ENCODE measurements at places on chromosomes 2 and 18. TPM values are rescaled to one million over a fixed set of nuclear protein-coding genes. Genes with fewer than 3 reads are reported as not detected.

GRCh38 chr2:223647258-223647952, 45.2 kb upstream of the SCG2 start:
- DNase-seq = no peak

DNA sequence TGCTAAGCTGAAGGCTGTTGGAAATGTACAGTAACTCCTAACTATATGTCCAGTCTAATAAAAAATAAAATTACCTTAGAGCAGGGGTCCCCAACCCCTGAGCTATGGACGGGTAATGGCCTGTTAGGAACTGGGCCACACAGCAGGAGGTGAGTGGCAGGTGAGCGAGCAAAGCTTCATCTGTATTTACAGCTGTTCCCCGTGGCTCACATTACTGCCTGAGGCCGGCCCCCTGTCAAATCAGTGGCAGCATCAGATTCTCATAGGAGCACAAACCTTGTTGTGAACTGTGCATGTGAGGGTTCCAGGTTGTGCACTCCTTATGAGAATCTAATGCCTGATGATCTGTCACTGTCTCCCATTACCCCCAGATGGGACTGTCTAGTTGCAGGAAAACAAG, 73.1 kb upstream of the CXCR4 start:
- DNase-seq = no peak

The TMEM247 gene
- not detected for polyA plus RNA-seq

The GIGYF2 gene
- polyA plus RNA-seq = 66.7 TPM

DNA sequence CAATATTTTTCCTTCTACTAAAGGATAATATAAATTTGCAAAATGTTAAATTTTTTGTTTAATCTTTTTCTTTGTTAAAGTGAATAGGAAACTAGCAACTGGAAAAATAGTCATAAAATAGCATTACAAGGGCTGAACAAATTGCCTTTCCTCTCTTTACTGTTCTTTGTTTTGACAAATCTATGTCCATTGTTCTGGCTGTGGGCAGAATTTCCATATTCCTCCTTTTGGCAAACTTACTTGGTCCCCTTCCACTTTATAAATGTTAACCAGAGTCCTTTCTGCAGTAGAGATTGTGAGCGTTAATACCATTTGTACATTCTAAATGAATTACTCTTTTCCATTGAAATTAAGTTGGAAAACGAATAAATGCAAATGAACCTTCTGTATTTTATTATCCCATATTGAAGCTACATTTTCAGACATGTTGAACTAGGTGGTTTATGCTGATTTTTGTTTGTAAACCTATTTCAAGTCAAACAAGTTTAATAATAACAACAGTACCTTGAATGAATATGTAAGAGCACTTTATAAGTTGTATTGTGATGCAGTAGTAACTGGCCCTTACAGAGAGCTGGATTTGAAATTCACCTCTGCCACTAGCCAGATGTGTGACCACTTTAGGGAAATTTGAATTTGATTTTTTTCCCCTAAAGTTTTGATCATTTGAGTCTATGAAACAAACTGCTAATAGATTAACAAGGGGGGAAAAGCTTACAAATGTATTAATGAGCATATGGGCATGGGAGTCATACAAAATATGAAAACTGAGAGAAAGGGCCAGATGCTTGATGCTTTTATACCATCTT, 3.3 kb downstream of the RNF125 start:
- DNase-seq = no peak

The LYPD6 gene
- polyA plus RNA-seq = 18.1 TPM

GRCh38 chr2:33810046-33810835, 211.1 kb upstream of the FAM98A start:
- DNase-seq = no peak

DNA sequence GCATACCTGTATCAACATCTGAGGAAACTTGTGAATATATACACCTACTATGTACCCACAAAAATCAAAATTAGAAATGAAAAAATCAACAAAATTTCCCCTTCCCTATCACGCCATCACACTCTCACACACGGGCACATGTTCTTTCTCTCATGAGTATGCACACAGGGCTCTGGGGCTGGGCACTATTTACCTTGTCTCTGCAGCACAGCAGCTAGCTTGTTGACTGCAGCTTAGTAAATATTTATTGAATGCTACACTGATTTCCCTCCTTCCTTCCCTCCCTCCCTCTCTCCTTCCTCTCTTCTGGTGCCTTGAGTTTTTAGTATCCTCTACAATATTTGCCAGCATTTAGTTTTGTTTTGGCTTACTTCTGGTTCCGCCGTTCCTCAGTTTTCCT, 182.7 kb upstream of the LHCGR start:
- DNase-seq = no peak

DNA sequence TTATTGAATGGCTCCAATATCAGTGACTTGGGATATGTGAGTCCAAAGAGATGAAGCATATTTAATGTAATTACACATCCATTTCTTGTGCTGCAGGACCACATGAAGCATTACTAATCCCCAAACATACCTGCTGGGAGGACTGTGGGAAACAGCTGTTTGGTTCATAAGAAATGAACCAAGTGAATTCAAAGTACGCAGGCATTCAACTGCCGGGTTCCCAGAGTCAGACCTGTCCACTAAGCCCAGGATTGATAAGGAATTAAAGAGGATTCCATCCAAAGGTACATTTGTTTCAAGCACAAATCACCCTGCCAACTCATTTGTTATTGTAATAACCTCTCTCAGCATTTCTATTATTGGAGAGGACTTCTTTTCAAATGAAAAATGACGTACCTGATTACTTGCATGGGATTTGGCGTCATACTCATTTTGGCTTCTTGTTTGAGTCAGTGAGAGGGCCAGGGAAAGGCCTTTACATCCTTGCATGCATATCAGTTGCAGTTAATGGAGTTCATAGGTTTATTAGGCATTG, 230.7 kb downstream of the TXNL1 start:
- DNase-seq = no peak

DNA sequence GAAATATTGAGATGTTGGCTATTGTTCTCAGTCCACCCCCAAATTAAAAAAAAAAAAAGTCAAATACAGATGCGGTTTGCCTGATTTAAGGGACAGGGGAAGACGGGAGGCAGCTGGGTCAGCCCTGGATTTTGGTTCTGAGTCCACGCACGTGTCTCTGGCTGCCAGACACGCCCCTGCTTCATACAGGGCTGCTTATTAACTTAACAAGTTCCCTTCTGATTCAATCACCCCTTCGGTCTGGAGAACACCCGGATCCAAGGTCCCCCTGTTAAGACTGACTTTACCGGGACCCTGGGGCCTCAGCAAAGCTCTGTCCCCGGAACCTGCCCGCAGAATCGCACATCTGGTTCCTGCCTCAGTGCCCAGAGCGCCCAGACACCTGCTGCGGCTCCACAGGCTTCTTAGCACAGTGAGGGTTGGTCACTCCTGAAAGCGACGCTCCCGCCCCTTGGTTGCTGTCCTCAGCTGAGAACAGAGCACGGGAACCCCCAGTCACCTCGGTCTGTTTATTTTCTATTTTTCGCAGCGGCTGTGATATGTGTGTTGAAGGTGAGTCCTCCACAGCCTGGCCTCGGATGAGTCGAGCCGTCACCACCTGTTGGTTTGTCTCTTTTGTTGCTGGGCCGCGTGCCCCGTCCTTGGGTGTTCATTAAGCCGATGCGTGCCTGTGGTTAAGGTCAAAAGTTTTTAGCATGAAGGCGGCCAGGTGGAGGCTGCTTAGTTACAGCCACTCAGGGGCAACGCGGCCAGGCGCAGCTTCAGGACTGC, 57.2 kb downstream of the RTP5 start:
- no peak for DNase-seq

DNA sequence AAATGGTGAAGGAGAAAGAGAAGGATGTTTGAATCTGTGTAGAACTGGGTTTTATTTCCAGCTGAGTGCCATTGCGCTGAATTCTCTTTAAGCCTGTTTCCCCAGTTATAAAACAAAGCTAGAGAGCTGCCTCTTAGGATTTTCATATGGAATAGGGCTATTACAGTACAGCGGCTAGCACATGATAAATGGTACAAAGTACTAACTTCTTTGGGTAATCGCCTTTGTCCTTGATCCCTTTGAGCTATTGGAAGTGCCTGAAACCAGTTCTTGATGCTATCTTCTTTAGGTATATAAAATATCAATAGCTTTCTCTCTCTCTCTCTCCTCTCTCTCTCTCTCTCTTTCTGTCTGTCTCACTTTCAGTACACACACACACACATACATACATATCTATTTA, 71.3 kb downstream of the SOX11 start:
- no peak for DNase-seq

DNA sequence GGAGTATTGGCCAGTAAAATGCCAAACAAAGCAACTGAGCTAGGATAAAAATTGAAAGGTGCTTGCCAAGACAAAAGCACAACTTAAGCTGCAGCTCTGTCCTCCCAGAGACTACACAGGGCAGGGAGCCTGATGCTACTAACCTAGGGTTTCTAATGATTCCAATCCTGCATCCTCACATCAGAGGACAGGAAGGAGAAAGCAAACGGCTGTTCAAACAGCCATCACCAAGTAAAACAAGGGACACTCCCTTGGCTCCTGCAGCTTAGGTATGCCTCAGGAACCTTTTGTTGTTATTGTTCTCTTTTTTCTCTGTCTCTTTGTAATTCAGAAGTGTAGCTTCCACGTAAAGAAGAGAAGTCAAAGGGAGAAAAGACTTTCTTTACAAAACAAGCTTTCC, 99.5 kb downstream of the TCF4 start:
- DNase-seq = no peak

GRCh38 chr2:229342376-229342775, 71.3 kb upstream of the PID1 start:
- no peak for DNase-seq

DNA sequence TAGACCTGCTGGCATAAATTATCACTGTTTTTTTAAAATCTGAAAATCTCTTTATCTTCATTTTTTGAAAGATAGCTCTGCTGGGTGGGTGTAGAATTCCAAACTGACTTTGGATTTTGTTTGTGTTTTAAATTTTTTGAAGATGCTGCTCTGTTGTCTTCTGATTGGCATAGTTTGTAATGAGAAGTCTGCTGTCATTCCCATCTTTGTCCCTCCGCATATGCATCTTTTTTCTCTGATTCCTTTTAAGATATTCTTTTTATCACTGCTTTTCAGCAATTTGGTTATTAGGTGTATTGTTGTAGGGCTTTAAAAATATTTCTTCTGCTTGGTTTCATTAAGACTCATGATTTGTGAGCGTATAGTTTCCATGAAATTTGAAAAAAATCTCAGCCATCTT, 7.2 kb downstream of the SNED1 start:
- DNase-seq = no peak

DNA sequence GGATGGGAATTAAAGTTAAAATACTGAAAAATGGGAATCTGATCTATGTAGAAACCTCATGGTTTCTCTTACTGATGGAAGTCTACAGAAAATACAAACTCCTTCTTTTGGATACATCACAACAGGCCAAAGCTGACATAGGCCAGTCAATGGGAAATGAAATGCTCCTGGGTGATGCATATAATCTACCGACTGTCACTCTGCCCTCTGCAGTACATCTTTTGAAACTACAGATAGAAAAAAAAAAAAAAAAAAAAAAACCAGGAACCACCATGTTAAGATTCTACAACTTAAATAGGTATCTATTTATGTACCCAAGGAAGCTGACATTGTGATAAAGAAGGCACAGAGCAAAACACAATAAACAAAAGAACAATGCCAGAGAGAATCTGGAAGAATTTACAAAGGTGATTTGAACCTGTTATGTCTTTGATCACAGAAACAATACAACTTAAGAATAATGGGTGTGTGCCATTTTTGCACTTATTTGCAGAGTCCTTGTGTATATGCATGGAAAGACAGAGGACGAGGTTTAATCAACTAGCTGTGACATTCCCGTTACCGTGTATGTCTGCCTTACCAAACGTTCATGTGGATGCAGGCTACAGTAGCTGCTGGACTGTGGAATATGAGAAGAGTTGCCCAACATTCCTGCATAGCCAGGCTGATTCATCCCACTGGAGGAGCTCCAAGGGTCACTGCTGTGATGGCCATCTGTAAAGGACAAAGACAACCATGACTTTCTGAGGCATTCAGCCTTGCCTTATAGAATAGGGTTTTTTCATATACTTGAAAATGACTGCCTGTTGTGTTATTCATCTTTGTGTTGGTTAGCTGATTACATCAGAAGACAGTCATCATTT, 312.7 kb downstream of the TCF4 start:
- no peak for DNase-seq

The RAX gene
- not detected for polyA plus RNA-seq

GRCh38 chr18:23825978-23826405, 136.7 kb downstream of the LAMA3 start:
- DNase-seq = no peak

DNA sequence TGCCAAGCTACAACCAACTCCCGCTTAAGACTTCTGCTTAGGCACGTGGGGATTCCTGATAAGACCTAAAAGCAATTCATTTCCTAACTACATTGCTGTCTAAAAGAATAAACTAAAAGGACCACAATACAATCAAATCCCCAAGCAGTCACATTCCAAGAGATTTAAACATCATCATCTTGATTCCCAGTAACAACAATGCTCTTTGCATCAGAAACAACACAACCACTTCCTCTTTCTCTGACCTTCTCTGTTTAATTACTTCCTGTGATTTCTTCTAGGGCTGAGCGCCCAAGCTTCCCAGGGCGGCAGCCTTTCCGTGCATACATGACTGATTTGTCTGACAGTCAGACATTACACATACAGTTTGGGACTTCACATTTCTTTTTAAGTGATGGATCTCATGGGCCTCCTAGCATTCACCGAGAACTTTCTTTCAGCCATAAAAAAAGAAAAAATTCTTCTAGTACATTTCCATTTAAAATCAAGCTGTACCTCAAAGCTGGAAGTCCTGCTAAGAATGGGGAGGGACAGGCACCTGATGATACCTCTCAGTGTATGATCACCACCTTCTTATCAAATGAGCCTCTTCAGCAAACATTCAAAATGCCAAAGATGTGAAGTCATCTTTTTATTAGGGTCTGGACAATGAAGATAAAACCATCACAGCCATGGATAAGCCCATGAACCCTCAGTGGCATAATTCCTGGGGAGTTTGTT, 11.5 kb downstream of the SPRED2 start:
- no peak for DNase-seq

DNA sequence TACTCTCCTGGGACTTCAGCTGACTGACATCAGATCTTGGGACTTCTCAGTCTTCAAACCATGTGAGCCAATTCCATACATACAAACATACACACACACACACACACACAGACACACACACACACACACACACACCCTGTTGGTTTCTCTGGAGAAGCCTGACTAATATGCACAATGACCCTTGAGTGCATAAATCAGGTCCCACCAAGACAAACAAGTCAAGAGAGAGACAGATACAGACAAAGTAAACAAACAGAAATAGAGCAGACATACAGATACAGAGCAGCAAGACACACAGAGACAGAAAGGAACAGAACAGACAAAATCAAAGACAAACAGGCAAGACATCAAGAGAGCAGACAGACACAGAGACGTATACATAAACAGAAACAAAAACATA, 43.8 kb upstream of the DDX18 start:
- DNase-seq = no peak

The SMYD5 gene
- polyA plus RNA-seq = 37.4 TPM
